GM12892 (cell line): ENCODE measurements at places on chromosomes 5 and 9.

GRCh38 chr9:37953775-37954437 is 50.0 kb upstream of the SLC25A51 start:
- DNase-seq = peak; percentile 54

GRCh38 chr5:13567819-13568218 is 376.7 kb downstream of the DNAH5 start:
- DNase-seq = no peak

GRCh38 chr5:78633700-78634099 is 14.9 kb downstream of the LHFPL2 start:
- DNase-seq = no peak

GRCh38 chr5:152142840-152143469 is 218.3 kb upstream of the GLRA1 start:
- DNase-seq = peak; percentile 19

DNA sequence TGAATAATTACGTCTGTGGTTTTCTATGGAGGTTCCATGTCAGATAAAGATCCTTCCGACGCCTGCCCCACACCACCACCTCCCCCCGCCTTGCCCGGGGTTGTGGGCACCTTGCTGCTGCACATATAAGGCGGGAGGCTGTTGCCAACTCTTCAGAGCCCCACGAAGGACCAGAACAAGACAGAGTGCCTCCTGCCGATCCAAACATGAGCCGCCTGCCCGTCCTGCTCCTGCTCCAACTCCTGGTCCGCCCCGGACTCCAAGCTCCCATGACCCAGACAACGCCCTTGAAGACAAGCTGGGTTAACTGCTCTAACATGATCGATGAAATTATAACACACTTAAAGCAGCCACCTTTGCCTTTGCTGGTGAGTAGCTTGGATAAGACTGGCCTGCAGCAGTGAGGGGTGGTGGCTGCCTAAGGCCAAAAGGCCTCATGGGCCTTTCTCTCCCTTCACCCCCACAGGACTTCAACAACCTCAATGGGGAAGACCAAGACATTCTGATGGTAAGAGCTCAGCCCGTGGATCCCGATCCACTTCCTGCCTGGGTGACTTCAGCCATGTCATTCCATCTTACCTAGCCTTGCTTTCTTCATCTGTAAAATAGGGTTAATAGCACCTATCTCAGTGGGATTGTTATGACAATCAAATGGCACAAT is at the start of gene IL3:
IL3 (plus strand) TSS at position 155 of the 661 bp plus-strand sequence; CDS start at position 207, 52 bp downstream.
- no peak for DNase-seq

DNA sequence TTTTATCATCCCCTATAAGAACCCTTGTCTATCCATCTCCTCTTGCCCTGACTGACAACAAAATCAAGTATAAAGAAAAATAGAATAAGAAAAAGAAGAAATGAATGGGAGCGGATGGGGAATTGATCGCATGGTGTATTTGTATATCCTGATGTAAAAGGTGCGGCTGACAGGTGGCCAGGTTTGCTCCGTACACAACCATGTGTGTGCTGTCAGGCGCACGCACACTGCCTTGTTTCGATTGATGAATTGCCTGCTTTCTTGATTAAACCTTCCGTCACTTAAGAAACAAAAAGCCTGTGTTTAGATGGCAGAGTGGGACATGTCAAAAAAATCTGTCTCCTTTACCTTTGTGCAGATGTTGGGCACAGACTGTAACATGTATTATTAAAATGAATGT is 102.6 kb downstream of the MVB12B start:
- no peak for DNase-seq

DNA sequence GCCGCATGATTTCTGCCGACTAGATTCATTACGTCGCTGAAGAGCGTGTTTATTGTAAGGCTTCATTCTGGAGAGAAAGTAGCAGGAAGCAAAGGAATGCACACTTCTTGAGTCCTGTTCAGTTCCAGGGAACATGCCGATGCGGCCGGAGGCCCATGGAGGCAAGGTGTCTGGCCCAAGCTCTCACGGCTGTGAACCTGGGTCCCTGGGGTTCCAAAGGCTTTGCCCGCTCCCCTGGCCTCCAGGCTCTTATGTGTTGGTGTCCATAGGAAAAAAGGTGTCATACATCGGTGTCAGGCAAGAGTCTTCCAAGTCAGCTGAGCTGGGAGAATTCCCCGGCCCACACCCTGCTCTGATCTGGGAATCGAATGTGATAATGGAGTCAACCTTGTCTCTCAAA is 64.7 kb downstream of the WWC1 start:
- no peak for DNase-seq

GRCh38 chr5:157076558-157076957 is 17.6 kb upstream of the HAVCR1 start:
- DNase-seq = no peak

DNA sequence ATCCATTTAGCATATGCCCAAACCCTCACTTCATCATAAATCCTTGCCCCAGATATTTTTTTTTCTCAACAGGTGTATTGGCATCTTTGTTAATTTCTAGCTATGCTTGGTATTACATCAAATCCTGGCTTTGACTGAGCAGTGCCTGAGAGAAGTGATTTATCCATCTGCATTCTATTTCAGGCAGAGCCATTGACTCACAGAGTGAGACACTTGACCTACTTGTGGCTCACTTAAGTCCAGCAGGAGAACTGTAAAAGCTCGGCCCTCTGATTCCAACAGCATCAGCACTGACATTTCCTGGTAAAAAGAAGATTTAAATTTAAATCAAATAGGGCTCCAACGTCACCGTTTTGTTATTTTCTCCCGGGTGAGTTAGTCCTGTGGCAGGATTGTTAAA is 93.4 kb downstream of the PLK2 start:
- no peak for DNase-seq

GRCh38 chr5:154202379-154203260 is 12.1 kb downstream of the GALNT10 start:
- DNase-seq = peak; percentile 52

GRCh38 chr9:110880189-110880588 is 158.1 kb downstream of the LPAR1 start:
- DNase-seq = no peak

- no peak for DNase-seq
These were observed 9.9 kb downstream of the TEK start for GRCh38 chr9:27118916-27119315.

GRCh38 chr9:34346873-34347799 is 17.8 kb downstream of the NUDT2 start:
- no peak for DNase-seq

- no peak for DNase-seq
These were observed 2.4 kb upstream of the TPRN start for GRCh38 chr9:137202966-137203365.

- no peak for DNase-seq
These were observed 174.1 kb downstream of the CDK5RAP2 start for GRCh38 chr9:120405860-120406259.

- DNase-seq = no peak
These were observed 35.3 kb upstream of the CYFIP2 start for GRCh38 chr5:157230610-157231009.

- no peak for DNase-seq
These were observed 1.4 kb upstream of the SPAAR start for GRCh38 chr9:35907711-35908503.
